ENCODE measurements at places on chromosomes 5 and 9.

- DNase-seq: no peak
These were observed 125.0 kb downstream of the TRIO start for GRCh38 chr5:14267991-14268708.

DNA sequence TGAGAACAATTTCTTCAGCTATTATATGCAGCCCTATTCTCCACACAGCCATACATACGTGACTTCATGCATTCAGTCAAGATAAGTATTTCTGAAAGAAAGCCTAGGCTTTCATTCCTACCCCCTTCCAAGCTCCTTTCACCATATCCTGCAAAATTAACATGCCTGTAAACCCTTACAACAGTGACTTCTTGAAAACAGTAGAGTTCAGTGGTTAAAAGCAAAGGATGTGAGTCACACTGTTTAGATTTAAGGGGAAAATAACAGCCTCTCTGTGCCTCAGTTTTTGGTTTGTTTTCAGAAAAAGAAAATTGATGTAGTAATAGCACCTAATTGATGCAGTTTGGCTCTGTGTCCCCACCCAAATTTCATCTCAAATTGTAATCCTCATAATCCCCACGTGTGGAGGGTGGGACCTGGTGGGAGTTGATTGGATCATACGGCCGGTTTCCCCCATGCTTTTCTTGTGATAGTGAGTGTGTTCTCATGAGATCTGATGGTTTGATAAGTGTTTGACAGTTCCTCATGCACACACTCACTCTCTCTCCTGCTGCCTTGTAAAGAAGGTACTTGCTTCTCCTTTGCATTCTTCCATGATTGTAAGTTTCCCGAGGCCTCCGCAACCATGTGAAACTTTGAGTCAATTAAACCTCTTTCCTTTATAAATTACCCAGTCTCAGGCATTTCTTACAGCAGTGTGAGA lies 264.8 kb downstream of the CETN3 start:
- no peak for DNase-seq

GRCh38 chr9:6829536-6829935 lies 71.8 kb downstream of the KDM4C start:
- DNase-seq: no peak

GRCh38 chr5:149175346-149176105 lies 34.2 kb downstream of the ABLIM3 start:
- DNase-seq: no peak

GRCh38 chr9:15498246-15498995 lies 12.3 kb downstream of the PSIP1 start:
- DNase-seq: no peak

DNA sequence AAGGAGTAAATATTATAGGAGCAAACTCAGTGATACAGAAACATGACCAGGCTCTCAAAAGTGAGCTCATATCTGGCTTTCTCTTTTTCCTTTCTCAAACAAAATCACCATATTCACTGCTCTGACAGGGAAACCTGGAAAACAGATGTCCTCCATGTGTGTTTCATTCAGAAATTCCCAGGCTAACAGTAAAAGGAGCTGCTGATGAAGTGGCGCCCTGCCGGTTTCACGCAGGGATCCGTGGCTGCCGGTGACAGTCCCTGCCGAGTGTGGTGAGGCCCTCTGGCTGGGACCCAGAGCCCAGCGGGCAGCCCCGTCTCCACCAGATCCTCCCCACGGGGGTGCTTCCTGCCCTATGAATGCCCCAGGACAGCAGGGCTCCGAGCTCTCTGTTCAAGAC lies 208.1 kb downstream of the GNA14 start:
- no peak for DNase-seq

DNA sequence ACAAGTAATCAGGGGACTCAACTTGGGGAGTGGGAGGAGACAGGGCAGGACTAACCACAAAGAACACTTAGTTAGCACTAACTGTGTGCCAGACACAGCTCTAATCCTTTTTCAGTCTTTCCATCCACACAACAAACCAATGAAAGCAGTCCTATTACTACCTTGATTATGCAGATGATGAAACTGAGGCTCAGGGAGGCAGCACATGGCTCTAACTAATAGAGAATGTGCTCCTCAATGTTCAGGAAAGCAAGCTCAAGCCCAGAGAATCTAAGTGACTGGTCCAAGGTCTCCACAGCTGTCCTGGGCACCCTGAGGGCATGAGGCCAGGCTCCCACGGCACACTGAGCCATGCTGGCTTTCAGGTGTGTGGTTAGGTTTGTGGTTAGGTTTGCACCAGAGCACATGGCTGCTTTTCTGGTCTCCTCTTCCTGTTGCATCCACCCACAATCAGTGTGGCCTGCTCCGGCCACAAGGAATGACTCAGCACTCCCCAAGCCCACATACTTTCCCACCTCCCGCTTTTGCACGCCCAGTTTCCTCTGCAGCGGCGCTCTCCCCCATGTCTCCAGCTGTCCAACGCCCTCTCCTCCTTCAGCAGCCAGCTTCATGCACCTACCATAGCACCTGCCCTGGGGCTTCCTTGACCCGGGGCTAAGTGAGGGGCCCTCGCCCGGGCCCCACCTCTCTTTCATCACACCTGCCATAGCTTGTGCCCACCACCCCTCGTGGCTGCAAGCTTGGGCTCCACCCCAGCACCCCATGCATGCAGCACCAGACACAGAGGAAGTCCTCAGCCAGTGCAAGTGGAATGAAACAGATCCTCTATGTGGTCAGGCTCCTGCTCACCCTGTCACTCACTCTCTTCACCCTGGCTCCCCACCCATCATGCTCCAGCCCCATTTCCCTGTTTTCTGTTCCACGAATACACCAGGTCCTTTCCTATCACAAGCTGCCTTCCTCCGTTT lies 133.1 kb downstream of the GABBR2 start:
- peak; percentile 35 for DNase-seq

DNA sequence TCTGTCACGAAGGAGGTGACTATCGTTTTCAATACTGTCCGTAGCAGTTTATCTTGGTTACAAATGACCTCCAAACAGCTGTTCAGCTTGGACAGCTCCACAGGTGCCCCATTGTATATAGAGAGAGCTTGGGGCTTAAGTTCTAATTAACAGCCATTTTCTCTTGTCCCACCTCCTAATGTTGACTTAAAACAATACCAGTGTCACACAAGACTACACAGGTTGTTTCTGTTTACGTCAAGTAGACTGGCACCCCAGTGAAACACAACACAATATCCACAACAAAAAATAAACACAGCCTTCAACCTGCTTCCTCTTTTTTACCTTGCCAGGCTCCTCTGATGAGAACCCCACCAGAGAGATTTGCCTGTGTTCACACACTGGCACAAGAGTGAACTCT lies 39.8 kb upstream of the TLE1 start:
- peak; percentile 25 for DNase-seq

DNA sequence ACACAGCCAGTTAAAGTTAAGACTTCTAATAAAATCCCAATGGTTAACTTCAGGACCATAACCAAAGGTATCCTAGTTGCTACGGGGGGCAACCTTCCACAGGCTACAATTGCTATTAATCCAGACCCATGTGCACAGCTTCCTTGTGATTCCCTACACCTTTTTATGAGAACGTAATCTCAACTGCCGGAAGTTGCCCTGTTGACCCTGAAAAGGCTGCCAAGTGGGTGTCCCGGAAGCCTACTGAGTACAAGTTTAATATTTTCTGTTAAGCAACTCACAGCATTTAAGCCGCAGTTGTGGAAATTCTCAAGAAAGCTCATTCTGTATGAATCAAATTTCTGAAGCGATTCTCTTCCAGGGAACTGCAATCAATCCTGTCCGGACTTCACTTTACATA lies 48.5 kb upstream of the PTGER4 start:
- no peak for DNase-seq

DNA sequence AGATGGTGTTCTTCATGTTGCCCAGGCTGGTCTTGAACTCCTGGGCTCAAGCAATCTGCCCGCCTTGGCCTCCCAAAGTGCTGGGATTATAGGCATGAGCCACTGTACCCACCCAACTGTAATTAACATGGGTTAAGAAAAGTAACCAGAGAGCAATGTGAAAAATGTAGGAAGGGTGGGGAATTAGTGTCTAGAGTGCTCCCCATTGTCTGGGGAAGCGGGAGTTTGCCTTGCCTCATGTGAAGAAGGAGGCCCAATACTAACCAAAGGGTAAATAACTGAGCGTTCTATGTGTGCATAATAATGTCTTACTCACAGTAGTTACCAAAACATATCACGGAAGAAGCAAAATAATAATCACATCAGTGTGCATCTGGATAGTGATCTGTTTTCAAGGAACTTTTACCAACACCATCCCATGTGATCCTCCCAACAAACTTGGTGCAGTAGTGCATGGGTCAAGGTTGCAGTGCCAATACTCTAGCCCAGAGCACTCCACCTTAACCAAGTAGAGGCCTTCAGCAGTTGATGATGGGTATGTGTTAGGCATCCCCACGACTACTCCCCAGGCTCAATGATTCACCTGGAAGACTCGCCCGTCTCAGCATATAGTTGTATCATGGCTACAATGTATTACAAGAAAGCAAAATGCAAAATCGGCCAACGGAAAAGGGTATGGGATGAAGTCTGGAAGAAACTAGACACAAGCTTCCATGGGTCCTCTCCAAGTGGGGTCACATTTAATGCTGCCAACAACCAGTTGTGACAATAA lies 26.2 kb downstream of the GNAQ start:
- DNase-seq: no peak

- no peak for DNase-seq
These were observed 1.3 kb downstream of the SLC35D2 start for GRCh38 chr9:96382175-96382574.

GRCh38 chr5:32163785-32164184 lies 10.3 kb downstream of the GOLPH3 start:
- DNase-seq: no peak

DNA sequence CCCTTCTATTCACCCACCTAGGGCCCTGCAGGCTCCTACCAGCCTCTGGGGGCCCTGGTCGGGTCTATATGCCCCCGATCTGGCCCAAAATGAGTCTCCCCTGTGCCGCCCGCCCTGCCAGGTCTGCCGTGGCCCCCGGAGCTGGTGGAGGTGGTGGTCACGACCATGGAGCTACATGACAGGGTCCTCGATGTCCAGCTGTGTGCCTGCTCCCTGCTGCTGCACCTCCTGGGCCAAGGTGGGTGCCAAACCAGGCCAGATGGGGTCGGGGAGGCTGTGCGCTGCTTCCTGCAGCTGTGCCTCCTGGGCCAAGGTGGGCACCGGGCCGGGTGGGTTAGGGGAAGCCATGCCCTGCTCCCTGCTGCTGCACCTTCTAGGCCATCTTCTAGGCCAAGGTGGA lies 17.5 kb downstream of the REXO4 start:
- DNase-seq: no peak

DNA sequence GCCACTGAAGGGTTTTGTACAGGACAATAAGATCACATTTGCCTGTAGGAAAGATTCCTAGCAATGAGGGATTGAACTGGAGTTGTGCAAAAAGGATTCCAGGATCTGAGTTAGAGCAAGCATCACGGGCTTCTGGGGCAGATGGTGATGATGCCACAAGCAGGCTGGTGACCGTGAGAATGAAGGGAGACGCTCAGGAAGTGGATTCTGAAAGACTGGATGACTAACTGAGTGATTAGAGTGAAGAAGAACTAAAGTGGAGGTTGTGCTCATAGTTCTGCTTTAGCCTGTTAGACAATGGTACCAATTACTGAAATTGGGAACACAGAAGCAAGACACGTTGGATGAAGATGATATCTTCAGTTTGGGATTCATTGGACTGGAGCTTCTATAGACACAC lies 168.2 kb downstream of the CD180 start:
- DNase-seq: no peak

DNA sequence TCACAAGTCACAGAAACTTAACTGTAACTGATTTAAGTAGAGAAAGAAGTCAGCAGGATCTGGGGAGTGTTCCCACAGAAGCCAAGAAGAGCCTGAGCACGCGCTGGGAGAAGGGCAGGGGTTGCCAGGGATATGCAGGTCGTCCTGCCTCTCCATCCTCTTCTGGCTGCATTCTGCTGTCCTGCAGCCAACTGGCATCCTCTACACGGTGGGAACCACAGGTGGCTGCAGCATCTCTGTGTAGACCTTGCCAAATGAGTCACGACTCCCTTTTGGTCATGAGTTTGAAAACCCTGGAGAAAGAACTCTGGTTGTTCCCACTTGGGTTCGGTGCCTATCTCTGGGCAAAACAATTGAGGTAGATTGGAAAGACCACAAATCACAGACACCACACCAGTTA lies 38.4 kb upstream of the PCA3 start:
- DNase-seq: no peak

DNA sequence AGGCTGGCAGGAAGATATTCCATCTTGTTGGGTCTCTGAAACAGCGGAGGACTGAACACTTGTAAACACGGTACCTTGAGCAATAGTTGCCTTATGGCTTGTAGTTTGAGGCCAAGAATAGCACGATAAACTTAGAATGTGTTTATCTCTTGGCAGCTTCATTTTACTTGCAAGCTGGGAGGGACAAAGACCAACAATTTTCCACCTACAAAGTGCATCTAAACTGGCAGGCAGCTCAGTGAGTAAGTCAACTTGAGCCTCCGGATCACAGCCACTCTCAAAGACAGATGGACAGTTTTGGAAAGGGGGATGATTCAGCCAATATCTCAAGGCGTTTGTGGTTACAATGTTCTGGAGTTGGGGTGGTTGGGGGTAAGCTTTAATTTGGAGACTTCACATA lies 652.6 kb downstream of the CETN3 start:
- no peak for DNase-seq

GRCh38 chr5:124420952-124421351 lies 325.5 kb downstream of the ZNF608 start:
- no peak for DNase-seq

DNA sequence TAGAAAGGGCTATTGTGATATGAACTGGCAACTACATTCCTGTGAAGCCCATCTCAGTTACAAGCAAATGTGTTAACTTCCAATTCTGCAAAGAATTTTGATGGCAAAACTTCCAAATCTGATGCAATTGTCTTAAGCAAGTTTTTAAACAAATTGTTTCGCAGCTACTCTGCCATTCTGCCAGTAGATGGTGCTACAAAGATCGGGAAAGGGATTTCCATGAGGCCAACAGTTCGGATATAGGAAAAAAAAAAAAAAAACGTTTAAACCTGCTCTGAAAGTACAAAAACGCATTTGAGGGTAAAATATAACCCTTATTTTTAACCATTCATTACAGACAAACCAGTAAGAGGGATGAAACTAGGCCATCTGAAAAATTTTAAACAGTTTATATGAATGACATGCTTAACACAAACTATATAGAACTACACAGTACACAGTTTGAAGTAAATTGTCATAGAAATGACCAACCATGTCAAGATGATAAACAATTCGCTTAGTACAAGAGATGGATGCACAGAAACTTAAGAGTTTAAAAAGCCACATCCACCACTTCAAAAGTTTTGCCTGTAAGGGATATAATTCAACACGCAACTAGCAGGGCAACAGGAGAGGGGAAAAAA lies 2.2 kb downstream of the HNRNPA0 start:
- DNase-seq: no peak

- DNase-seq: no peak
These were observed 78.9 kb upstream of the RPS23 start for GRCh38 chr5:82356808-82357671.

GRCh38 chr9:13163946-13164345 lies 115.5 kb downstream of the MPDZ start:
- DNase-seq: no peak

DNA sequence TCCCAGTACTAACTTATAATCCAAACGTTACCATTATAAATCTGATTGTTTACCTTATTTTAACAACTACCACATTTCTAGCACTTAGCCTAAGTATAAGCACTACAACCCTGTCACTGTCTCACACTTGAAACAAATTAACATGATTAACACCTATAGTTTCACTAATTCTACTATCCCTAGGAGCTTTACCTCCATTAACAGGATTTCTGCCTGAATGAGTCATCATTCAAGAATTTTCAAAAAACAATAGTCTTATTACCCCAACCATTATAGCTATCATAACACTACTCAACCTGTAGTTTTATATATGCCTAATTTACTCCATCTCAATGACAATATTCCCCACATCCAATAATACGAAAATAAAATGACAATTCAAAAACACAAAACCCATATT lies 89.6 kb downstream of the INSL6 start:
- DNase-seq: no peak

Measured in stimulated activated naive B cell treated with anti-CD40 and anti-IgM and Interleukin-4, amounts not matched to agents 10 μg/mL and 1 μg/mL and 100 μg/mL, for 72 hours (primary cell).